ENCODE measurements at places on chromosomes 12 and 14. TPM values are rescaled to one million over a fixed set of nuclear protein-coding genes. Genes with fewer than 3 reads are reported as not detected.

Gene CCDC38
- polyA plus RNA-seq: 0.21 TPM

GRCh38 chr12:9244894-9245293, 36.7 kb upstream of the PZP start:
- DNase-seq: no peak

- DNase-seq: no peak
Observed at GRCh38 chr12:51393676-51394545, 2.7 kb upstream of the GALNT6 start.

Gene CCDC177
- 0.04 TPM for polyA plus RNA-seq

- no peak for DNase-seq
Observed at GRCh38 chr14:96926001-96926400, 128.8 kb downstream of the VRK1 start.

Gene ACAD10
- polyA plus RNA-seq: 34.5 TPM

Gene CLEC4A
- 1.8 TPM for polyA plus RNA-seq

GRCh38 chr12:31510034-31510433, 80.9 kb downstream of the DENND5B start:
- no peak for DNase-seq

- DNase-seq: no peak
Observed at GRCh38 chr12:128864516-128865186, 11.4 kb downstream of the GLT1D1 start.

GRCh38 chr12:24226745-24227350, 277.4 kb upstream of the SOX5 start:
- no peak for DNase-seq

Gene ZC2HC1C
- 9.9 TPM for polyA plus RNA-seq

DNA sequence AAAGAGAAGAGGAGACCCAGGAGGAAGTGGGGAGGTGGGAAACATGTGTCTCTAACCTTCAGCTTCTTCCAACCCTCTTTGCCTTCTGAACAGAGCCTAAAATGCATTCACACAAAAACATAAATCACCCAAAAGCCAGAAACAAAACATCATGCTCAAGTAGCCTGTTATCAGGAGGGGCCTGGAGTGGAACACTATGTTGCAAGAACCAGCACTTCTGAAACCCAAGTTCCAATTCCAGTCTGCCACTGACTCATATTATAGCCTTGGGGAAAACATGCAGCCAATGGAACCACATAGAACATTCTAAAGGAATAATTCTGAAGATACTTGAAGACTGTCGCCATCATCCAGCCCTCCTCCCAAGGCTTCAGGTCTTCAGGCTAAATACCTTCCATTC, 169.8 kb upstream of the PLXNC1 start:
- no peak for DNase-seq

DNA sequence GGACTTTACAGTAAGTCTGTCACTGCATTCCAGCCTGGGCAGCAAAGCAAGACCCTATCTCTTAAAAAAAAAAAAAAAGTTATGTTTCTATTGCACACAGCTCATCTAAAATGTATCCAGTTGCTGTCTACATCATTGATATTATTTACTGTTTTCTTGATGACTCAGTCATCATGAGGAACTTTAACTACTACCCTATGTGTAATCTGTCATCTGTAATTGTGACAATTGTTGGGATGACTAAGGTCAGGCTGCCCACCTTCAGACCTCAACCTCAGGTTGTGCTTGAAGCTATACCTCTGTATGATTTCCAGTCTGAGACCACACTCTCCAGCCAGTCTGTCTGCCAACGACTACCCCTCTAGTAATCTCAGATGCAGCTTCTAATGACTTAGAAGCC, 15.3 kb downstream of the PPP1R13B start:
- no peak for DNase-seq

DNA sequence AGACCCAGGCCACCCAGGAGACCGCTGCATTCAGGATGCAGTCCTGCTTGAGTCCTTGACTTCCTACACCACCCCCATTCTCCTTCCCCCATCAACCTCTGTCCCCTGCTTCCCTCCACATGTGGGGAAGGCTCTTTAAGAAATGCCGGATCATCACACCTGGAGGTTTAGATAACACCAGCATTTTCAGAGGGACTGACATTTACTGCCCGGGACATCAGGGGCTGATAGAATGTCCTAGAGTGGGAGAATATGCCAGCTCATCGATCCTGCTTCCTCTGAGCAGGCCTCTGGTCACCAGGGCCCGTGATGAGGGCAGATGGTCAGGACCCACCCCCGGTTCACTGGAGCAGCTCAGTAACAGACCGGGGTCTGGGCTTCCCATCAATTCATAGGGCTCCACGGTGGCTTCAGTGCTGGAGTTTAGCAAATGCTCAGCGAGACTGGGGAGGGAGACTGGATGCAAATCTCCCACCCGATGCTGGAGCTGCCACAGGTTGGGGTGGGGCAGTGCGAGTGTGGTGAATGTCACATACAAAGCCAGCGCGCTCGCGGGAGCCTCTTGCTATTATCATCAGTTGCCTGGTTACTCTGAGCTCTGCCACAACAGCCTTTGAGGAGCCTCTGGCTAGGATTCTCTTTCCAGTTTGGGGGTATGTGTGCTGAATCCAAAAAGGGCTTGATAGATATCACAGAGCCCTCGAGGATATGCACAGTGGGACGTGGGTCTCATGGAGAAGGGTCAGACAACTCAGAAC, 111.6 kb downstream of the RBM19 start:
- no peak for DNase-seq

GRCh38 chr12:124694250-124694649, 126.8 kb upstream of the NCOR2 start:
- DNase-seq: no peak

Gene PRH2
- 0.28 TPM for polyA plus RNA-seq

GRCh38 chr14:101187816-101188570, 284.5 kb upstream of the RTL1 start:
- no peak for DNase-seq

Data from right renal cortex interstitium (tissue), 3 donors.